H54 (cell line): ENCODE measurements at places on chromosomes 6 and 20.

DNA sequence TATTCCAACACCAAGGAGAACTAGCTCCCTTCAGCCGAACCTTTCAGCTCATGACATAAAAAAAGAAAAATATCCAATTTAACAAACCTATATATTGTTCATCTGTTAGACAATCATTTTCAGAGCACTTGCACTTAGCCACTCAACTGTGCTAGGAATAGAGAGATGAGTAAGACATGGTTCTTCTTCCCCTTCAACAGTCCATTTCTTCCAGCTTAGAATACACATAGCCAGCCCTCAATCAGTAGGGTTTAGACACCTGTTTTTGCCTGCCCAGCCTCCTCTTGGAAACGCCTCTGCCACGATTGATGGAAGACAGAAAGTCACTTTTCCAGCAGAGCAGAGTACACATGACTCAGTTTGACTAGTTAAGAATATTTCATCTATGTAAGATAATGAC, 21.8 kb downstream of the ADNP start:
- no peak for DNase-seq

- no peak for DNase-seq
Measured at GRCh38 chr20:56839786-56840185, 210.7 kb downstream of the TFAP2C start.

GRCh38 chr20:38167851-38168760, 3.0 kb upstream of the TGM2 start:
- DNase-seq: peak; percentile 77

DNA sequence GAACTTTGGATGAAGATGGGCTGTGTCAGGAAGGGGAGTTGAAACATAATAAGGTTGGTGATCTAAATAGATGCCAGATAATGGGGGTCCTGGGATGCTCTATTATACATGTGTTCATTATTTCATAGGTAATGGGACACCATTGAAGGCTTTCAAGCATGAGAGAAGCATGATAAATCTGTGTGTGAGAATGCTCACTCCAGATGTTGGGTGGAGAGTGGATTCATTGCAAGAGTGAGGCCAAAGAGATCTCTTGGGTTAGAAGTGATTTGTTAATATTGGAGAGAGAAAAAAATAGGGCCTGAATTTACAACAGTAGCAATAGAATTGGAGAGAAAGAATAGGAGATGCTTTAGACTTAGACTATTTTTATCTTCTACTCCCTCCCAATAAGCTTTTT, 321.3 kb downstream of the SAMD5 start:
- no peak for DNase-seq

GRCh38 chr6:123925350-123925749, 121.7 kb downstream of the NKAIN2 start:
- DNase-seq: peak; percentile 3

DNA sequence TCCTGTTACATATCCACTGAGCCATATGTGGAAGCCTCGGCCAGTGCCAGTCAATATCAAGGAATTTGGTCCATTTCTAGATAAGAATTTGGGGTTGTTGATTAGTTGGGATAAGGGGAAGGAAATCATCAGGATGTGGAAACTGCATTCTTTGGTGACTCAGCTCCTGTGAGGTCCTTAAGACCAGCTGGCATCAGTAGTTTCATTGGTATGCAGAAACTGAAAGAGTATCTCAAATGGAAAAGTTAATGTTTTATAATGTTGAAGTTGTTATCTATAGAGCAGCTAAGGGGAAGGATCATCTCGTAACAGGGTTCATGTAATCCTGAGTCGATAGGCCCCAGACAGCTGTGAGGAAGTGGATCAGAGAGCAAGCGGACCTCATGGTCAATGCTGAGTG, 87.9 kb upstream of the PRND start:
- peak; percentile 26 for DNase-seq

DNA sequence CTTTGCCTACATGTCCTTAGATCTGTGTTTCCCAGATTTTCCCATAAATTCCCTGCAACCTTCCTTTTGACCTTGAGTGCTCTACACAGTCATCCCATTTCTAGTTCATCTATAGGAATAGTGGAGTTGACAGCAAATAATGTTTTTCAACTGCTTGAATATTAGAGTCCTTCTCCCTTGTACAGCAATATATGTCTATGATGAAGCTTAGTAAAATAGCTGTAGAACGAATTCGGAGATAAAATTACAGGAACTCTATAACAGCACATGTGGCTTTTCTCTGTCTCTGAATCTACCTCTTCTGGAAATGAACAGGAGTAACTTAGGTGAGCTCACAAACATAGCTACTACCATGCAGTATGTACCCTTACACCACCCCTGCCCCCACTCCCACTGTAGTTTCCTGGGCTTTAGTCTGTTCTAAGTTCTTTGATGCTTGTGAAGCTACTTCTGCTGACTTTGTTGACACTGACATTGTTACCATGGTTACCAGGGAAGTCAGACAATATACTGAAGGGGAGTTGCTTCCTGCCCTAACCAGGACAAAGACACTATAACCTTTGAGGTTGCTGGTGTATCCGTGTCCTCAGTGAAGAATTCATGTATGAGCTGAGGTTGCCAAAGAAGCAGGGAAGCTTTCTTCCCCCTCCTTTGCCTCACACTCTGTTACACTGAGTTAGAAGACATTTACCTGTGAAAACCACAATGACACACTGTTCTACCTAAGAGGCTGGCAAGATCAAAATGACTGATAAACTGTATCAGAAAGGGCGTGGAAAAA, 35.8 kb upstream of the SHLD1 start:
- no peak for DNase-seq

- DNase-seq: no peak
Measured at GRCh38 chr6:41505122-41506049, 40.8 kb upstream of the FOXP4 start.

DNA sequence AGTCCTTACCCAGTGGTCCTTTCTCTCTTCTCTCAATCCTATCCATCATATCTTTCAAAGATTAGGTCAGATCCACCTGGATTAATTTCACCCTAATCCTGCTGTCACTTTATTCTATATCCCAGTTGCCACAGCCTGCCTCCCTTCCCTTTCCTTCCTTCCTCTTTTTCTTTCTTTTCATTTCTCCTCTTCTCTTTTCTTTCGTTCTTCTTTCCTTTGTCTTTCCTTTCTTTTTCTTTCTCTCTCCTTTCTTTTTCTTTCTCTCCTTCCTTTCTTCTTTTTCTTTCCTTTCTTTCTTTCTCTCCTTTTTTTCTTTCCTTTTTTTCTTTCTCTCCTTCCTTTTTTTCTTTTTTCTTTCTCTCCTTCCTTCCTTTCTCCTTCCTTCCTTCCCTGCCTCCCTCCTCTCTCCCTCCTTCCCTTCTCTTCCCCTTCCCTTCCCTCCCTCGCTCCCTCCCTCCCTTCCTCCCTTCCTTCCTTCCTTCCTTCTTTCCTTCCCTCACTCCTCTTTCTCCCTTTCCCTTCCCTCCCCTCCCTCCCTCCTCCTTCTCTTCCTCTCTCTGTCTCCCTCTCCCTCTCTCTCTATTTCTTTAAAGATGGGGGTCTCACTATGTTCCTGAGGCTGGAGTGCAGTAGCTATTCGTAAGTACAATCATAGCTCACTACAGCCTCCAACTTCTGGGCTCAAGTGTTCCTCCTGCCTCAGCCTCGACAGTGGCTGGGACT, 15.1 kb upstream of the RPN2 start:
- no peak for DNase-seq
